ENCODE measurements at places on chromosomes 12 and 14.

DNA sequence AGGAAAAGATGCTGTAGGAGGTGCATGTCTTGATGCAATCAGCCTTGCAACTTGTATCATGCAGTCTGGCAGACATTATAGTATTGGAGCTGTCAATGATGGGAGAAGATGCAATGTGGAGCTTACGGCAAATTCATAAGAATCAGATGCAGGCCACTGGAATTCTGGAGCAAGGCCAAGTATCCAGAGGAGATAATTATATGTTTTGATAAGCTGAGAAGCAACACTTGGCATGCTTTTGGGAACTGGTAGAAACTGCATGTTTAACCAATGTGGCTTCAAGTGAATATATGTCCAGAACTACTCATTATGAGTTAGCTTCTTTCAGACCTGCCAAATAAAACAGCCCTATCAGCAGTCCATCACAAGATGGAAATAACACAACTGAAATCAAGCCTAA is 249.1 kb upstream of the PPFIA2 start:
- no peak for DNase-seq

GRCh38 chr14:100615736-100616695 is 28.8 kb upstream of the BEGAIN start:
- no peak for DNase-seq

DNA sequence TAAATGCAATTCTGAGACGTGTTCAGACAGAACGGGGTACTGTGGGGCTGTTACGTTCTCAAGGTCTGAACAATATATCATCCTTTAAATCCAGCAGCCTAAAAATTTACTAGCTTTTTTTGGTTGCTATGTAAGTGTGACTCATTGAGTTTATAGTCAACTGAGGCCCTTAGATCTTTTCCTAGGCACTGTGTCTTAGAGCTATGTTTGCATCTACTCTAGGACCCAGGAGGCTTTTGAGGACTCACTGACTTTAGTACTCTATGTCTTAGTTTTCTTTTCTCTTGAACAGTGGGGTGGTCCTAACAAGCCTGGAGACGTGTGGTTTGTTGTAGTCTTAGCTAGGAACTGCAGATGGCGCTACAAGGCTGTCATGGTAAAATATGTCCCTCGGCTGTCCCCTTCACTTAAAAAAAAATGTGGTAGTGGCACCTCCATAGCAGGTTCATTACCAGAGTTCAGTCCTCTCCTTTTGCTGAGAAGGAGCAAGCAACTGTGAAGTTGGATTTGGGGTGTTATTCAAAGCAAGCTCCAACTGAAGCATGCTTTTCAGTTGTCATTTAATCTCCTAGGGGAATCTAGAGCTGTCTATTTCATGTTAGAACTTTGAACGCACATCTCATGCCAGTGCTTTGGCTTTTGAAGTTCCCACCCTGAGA is 8.7 kb upstream of the SPATS2 start:
- no peak for DNase-seq

- DNase-seq, result no peak
These were observed 12.1 kb downstream of the SPTSSA start for GRCh38 chr14:34449819-34450541.

- DNase-seq, result no peak
These were observed 12.6 kb downstream of the RASSF9 start for GRCh38 chr12:85823436-85824180.

GRCh38 chr12:7716381-7716780 is 5.1 kb downstream of the DPPA3 start:
- no peak for DNase-seq

DNA sequence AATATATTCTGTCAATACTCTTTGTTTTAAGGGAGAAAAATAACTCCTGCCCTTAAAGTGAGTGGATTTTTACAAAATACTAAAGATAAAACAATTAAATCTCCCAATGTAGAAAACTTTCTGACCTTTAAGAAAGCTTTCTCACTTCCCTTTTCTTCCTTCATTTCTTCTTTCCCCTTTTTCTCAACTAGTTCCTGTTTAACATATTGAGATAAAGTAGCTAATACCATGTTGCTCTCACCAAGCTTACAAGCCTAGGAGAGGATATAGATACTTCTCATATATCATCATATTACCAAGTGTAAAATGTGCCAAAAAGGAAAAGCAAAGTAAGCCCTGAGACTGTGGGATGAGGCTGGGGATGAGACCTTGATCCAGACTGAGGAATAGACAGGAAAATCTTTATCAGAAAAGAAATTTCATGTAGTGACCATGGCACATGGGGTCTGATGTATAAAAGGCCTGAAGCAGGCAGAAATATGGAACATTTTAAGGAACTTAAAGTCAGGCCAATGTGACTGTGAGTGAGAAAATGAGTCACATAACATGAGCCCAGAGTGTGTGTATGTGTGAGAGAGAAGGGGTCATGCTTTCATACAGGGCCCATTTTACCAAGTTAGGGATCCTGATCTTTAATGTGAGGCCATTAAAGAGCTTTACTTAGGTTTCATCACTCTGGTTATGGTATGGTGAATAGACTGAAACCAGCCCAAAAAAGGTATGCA is 1.6 kb upstream of the RPL10L start:
- DNase-seq, result no peak

GRCh38 chr12:120862664-120863063 is 41.5 kb downstream of the SPPL3 start:
- DNase-seq, result no peak

DNA sequence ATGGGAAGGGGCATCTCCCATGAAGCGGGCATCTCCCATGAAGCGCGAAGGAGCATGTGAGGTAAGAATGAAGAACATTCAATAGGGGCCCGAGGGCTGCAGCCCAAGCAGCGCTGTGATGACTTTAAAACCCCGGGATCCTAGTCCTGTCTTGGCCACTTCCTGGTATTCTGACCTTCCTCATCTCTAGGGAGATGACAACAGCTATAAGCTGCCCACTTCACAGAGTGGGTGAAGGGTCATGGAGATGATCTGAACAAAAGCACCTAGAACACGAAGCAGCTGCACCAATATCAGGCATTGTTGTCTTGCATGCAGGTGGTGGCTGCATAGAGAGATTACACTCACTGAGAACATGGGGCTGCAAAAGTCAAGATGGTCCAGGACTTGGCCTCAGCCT is 64.5 kb downstream of the SPTB start:
- DNase-seq, result no peak

GRCh38 chr14:57845802-57846531 is 19.9 kb downstream of the SLC35F4 start:
- DNase-seq, result no peak

GRCh38 chr12:60324746-60325145 is 728.9 kb downstream of the SLC16A7 start:
- DNase-seq, result no peak

DNA sequence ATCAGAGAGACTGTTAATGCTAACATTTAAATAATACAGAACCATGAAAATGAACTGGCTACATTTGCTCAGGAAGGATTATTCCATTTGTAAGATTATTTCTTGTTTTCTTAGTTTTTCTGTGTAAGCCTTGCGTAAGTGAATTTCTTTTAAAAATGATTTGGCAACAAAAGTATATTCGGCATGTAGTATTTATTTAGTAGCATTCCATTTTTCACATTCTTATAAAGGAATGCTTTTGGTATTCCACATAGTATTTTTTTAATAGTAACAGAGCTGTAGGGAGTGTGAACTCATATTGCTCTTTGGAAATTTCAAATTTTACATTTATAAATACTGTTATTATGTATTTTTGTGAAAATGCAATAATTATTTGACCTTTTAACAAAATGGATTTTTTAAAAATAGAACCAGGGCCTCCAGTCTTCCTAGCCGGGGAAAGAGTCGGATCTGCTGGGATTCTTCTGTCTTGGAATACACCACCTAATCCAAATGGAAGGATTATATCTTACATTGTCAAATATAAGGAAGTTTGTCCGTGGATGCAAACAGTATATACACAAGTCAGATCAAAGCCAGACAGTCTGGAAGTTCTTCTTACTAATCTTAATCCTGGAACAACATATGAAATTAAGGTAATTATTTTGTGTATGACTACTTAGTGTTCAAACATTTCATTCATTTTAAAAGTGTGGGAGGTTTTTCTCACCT is 1.2 kb downstream of the PTPRQ start:
- no peak for DNase-seq

- DNase-seq, result no peak
These were observed 32.6 kb downstream of the RFLNA start for GRCh38 chr12:124327362-124328043.

- DNase-seq, result no peak
These were observed 89.2 kb downstream of the KCNK10 start for GRCh38 chr14:88233915-88234314.

GRCh38 chr14:81312289-81312876 is 87.7 kb downstream of the STON2 start:
- no peak for DNase-seq

GRCh38 chr12:26340649-26341048 is 145.3 kb downstream of the SSPN start:
- DNase-seq, result no peak

- no peak for DNase-seq
These were observed 55.9 kb upstream of the NAV3 start for GRCh38 chr12:77774761-77775160.

DNA sequence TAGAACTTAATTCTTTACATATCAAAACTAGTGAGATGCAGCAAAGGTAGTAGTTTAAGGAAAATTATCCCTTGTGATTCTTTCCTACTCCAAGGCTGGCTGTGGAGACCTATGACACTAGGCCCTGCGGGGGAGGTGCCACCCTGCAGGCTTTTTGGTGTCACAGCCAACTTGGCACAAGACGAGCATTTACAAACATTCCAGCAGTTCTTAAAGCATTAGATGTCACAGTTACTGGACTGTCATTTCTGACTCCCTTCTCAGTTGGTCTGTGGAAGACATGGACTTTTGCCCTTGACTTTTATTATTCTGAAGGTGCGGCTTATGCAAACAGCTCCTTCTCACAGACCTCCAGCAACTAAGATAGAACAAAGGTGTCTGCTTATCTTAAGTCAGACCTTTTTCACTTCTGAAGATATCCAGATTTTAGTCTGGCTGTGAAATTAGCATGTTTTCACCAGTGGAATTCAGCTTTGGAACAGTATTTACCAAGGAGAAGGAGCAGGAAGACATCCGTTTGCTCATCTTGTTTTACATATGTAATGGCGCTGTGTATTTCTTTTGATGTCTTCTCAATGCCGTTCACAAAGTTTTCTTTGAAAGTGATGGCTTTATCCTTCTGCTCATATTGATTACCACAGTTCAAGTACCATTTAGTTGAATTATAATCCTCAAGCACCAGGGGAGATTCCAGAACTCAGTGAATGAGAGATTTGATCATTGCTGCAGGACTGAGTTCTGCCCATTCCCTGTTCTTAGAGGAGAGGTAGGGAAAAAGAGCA is 17.9 kb downstream of the SRGAP1 start:
- no peak for DNase-seq

DNA sequence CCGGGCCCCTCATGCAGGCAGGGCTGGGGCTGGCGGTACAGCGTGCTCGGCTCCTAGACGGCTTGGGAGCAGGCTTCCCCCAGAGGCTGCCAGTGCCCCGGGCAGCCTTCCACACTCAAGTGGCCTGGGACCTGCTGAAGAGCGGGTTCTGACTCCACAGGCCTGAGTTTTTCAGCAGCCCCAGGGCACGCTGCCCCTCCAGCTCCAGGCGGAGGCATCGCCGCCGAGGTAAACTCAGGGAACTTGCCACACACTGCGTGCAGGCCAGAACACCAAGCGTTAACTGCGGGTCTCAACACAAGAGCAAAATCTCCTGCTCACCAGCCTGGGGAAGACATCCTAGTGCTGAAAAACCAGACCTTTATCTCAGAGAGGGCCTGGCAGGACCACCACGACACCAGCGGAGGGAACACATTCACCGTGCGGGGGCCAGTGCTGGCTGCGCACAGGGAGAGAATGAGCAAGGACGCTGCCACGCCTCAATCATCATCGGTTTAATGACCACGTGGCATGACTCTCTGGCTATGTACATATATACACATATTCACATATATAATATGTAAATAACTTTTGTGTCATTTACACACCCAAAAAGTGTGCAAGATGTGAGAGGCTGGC is 21.3 kb downstream of the PSMC1 start:
- no peak for DNase-seq

GRCh38 chr12:103858953-103859601 is 18.0 kb upstream of the NT5DC3 start:
- no peak for DNase-seq

GRCh38 chr12:127790376-127790775 is 476.6 kb upstream of the TMEM132C start:
- DNase-seq, result no peak

GRCh38 chr12:92421701-92422100 is 276.1 kb upstream of the BTG1 start:
- no peak for DNase-seq

DNA sequence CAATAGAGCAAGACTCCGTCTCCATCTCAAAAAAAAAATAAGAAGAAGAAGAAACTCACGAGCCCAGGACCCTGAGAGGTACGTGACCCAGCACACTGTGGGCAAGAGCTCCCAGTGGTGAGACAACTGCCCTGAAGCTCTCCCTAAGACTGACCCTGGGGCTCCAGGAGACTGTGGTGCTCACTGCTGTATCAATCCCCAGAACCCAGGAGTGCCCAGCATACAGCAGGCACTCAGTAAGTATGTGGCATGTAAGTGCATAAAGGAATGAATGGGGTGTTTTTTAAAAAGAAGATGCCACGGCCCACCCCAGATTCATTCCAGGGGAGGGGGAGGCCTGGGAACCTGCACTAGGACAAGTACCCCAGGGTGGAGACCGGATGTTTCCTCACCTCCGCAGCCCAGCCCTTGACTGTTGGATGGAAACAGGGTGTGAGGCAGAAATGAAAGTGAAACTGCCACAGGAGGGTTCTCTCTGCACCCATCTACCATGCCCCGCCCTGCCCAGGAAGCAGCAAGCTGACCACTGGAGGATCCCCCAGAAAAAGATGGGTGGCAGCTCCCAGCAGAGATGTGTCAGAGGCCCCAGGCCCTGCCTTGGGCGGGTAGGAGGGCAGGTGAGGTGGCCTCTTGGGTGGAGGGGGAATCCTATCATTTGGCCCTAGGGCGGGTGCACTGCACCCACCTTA is 12.2 kb downstream of the ITPK1 start:
- DNase-seq, result peak; percentile 44

DNA sequence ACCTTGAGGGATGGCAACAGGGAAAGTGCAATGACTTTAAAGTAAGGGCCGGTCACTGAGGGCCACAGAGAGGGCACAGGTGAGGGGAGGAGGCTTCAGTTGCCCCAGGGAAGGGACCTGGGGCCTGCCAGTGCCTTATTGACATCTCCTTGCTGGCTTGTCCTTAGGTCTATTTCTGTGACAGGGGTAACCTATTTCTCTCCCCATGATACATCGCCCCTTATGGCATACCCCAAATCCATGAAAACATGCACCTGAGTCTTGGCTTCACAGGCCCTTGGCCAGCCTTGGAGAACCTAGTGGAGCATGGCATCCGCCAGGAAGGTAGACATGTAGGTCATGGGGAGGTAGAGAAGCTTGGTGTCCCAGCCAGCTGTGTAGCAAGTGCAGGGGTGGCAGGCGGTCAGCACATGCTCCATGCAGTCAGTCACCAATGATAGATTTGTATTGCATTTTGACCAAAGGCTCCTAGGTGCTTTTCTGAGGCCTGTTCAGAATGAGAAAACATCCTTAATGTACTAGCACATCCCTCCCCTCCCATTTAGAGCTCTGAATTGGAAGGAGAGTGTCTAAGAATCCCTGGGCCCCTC is 23.6 kb upstream of the RDH16 start:
- DNase-seq, result no peak

All from stimulated activated CD4-positive, alpha-beta T cell treated with anti-CD3 and anti-CD28 coated beads, TNF-alpha, amount 100 ng/mL, for 4 hours (primary cell).